SK-MEL-5 (cell line): ENCODE measurements at places on chromosomes 3 and 15.

DNA sequence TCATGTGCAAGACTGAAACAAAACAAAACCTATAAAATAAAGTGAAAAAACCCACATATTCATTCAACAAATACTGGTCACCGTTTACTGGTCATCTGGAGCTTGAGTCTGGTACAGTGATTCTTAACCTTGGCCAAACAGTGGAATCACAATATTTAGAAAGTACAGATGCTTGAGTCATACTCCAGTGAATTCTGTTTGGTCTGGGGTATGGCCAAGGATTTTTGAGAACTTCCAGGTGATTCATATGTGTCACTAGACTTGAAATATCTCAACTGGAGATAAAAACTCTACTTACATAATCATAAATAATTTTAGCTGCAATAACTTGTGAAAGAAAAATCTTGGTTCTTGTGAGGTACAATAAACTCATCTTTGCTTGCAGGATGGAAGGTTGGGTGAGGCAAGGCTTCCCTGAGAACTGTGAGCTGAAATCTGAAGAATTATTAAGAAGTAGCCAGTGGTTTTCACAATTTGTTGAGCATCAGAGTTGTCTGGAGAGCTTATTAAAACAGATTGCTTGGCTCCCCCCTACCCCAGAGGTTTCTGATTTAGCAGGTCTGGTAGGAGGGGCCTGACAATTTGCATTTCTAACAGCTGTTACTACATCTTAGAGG, 9.6 kb downstream of the NEK11 start:
- no peak for DNase-seq

GRCh38 chr3:149833241-149833640, 20.2 kb downstream of the RNF13 start:
- no peak for DNase-seq

- DNase-seq = no peak
Measured at GRCh38 chr3:142723665-142723967, 218 bp upstream of the TRPC1 start.

- DNase-seq = peak; percentile 44
Measured at GRCh38 chr3:8450618-8451017, 51.0 kb upstream of the LMCD1 start.

- DNase-seq = no peak
Measured at GRCh38 chr15:98963444-98963843, 44.1 kb downstream of the PGPEP1L start.

GRCh38 chr3:16739541-16740105, 134.4 kb upstream of the DAZL start:
- no peak for DNase-seq

DNA sequence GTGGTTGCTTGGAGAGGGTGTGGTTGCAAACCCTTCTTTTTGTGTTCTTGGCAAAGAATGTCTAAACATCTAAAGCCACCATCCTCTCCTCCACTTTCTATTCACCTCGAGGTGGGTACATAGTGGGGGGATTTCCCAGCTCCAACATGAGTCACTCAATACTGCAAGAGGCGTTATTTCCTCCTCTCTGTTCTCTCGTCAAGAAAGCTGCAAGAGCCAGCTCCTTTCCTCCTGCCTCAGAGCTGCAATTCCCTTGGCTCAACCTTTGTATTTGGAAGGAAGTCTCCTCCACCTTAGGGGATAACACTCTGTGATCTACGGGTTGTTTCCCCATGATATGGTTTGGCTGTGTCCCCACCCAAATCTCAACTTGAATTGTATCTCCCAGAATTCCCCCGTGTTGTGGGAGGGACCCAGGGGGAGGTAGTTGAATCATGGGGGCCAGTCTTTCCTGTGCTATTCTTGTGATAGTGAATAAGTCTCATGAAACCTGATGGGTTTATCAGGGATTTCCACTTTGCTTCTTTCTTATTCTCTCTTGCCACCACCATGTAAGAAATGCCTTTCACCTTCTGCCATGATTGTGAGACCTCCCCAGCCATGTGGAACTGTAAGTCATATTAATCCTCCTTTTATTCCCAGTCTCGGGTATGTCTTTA, 138.4 kb downstream of the PLCL2 start:
- no peak for DNase-seq

DNA sequence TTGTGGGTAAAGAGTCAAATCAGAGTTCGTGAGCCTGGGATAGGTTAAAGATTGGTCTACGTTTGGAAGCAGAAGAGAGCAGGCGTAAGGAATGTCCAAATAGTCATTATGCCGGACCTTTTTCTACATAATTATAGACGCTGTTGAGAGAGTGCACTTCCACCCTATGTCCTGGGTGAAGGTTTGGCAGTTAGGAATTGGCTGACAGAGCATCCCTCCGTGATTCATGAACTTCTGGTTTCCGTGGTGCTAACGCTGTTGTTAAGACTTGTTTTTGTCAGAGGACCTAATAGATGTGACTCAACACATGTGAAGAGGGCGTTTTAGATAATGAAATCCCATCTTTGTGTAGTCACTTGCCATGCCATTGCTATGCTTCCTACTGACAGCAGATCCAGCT, 1.1 kb downstream of the EAF1 start:
- DNase-seq = no peak

DNA sequence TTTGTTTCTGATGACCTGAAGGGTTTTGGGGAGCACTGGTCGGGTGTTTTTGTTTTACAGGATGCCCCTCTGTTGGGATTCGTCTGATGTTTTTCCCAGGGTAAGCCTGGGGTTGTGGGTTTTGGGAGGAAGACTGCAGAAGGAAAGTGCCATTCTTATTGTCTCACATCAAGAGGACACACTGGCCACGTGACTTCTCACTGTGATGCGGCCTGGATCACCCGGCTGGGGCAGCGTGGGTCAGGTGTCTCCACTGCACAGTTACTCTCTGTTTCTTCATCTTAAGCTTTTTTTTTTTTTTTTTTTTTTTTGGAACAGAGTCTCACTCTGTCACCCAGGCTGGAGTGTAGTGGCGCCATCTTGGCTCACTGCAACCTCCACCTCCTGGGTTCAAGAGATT, 120.5 kb downstream of the TMEM266 start:
- peak; percentile 39 for DNase-seq

- DNase-seq = no peak
Measured at GRCh38 chr15:93235269-93235668, 146.3 kb upstream of the RGMA start.

DNA sequence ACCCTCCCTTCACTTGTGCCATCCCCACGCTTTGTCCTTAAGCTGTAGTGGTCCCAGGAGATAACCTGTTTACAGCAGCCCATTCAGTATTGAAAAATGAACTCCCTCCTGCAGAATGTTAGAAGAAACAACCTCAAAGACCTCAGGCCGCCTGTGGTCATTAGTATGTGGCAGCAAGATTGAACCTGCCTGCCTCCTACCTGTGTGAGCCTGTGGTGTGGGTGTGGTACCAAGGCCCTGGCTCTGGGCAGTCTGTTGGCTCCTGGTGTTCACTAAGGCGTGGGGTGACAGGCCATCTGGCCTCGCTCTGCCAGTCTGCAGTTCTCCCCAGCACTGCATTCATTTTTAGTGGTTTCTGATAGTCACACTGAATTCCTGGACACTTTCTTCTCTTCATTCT, 21.0 kb downstream of the LSM3 start:
- DNase-seq = no peak

- DNase-seq = no peak
Measured at GRCh38 chr3:189139611-189139940, 32.2 kb upstream of the TPRG1 start.

DNA sequence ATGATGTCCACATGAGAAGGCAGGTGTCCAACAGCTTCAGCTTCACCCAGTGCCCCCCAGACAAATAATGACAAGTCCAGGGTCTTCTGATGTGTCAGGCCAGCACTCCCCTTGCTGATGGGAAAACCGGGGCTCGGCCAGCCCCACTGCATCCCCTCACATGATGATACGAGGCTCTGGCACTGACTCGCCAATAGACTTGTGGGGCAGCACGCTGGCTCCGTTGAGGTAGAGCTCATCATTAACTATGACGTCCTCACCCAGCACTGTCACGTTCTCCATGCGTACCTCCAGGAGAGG, 2.1 kb upstream of the AMIGO3 start:
- no peak for DNase-seq

DNA sequence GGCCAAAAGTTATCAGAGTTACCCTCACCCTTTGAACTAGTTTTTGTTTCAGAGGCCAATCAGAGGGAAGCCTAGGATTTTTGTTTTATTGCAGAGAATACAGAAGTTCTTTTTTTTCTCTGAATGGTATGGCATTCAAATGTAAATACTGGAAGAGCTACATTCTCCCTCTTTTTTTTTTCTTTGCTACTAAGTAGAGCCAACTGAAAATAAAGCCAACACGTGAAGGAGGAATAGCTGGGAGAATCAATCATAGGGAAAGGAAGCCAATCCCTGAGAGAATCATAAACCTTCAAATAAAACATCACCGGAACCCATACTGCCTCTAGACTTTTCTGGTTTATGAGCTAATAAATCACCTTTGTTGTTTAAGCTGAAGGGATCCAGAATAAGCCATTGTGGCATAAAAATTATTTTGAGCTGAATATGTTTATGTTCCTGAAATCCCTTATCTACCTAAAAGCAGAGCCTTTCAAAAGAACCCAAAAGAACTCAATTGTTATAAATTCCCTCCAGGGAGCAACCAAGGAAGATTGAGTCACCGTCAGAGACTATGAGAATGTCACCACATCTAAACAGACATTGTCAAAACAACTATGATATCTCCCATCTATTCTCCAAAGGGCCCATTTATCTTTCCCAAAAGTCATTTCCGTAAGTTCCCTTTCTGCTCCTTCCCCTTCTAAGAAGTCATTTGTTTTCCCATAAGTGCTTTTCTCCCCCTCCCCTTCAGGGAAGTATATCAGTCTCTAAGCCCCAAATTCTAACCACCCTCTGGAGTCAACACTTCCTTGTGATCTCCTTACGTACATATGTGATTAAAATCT, 3.8 kb upstream of the ZNF280D start:
- peak; percentile 99 for DNase-seq

DNA sequence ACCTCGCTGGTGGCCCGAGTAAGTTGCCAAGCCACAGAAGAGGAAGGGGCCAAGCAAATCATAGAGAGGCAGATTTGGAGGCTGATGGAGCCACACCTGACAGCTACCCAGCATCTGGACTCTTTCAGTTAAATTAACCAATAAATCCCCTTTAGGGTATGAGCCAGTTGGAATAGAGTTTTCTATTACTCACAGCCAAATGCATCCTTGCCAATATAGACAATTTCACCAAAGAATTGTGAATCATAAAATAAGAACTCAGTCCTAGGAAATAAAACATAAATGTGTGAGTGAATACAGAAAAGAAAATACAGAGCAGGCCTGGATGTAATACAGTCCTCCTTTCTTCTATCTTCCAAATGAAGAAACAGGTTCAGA, 161.6 kb upstream of the ANKRD28 start:
- no peak for DNase-seq

DNA sequence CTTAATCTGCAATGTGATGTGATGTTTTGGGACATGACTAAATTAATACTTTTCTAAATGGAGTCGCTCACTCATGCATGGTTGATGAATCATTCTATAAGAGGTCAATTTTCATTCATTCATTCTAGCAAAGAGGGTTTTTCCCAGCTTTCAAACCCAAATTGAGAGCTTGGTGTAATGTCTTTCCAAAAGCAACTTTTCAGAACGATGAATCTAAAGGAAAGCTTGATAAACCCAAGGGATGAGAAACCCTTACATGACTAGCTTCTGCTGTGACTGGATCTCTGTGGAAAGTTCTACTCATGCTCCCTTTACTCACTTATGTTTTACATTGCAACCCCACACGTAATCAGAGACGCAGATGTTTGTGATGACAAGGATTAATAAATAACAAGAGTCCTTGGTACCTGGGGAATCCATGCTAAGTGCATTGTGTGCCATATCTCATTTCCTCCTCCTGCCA, 47.7 kb downstream of the PDZRN3 start:
- DNase-seq = no peak

- DNase-seq = no peak
Measured at GRCh38 chr3:51682526-51682925, 11.5 kb downstream of the TEX264 start.

GRCh38 chr3:35709691-35710090, 70.4 kb downstream of the ARPP21 start:
- peak; percentile 5 for DNase-seq

- no peak for DNase-seq
Measured at GRCh38 chr15:60901647-60902046, 327.5 kb downstream of the RORA start.

DNA sequence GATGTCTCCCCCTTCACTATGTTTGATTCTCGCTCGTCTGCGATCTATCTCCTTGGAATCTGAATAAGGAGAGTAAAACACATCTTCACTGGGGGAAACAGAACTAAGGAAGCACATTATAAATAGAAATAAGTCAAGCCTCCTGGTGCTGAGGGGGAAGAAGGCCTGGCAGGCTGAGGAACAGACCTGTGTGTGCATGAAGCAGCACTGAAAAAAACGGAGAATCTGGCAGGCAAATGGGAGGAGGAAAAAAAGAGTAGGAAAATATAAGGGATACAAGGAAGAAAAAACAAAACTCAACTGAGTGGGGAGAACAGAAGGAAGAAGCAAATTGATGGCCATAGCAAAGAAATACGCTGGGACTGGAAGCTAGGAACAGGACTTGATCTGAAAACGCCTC, 25.7 kb downstream of the PARP16 start:
- DNase-seq = no peak

- no peak for DNase-seq
Measured at GRCh38 chr3:64214381-64215018, 10.8 kb downstream of the PRICKLE2 start.

DNA sequence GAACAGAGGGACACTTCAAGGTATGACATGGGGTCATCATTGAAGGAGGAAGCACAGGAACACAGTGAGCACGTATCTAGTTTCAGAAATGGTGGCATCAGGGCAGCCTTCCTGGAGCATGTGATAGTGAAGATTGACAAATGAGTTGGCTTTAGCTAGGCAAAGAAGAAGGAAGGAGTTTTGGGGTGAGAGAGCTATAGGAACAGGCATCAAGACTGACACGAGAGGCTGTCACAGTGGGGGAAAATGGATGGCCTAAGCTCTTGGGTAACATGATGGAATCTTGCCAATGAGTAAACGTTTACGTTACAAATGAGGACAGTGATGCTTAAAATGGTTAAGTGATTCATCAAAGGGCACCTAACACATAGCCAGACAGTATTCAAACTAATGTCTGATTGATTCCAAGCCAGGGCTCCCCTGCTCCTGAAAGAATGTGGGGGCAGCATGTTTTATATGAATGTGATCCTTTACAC, 23.1 kb upstream of the GPR171 start:
- no peak for DNase-seq

- DNase-seq = no peak
Measured at GRCh38 chr15:35055416-35056105, 29.5 kb downstream of the NANOGP8 start.

DNA sequence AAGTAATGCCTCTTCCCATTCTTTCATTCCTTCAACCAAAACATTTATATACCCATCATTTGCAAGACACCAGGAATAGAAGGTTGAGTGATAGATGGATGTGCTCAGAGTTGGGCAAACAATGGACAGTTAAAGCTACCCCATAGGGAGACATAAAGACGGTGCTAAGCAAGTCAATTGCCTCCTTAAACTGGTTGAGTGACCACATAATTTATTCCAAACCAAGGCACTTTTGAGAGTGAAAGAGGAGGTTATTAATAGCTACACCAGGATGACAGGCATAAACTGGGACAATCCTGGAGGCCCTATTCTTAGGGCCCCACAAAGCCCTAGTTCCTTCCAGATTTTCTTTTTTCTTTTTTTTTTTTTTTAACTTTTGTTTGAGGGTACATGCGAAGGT, 21.4 kb upstream of the DYNC1LI1 start:
- no peak for DNase-seq
